ENCODE measurements at places on chromosomes 13 and 19. TPM values are rescaled to one million over a fixed set of nuclear protein-coding genes. Genes with fewer than 3 reads are reported as not detected.

NAPSA gene
- polyA plus RNA-seq: 2.2 TPM

ERICH4 gene
- polyA plus RNA-seq: not detected

PCSK4 gene
- polyA plus RNA-seq: 0.33 TPM

CRTC1 gene
- 0.50 TPM for polyA plus RNA-seq

ZNF865 gene
- polyA plus RNA-seq: not detected

ZNF486 gene
- 5.5 TPM for polyA plus RNA-seq
